Posterior vena cava (tissue), 2 donors: ENCODE measurements at places on chromosomes 6 and 20. TPM values are rescaled to one million over a fixed set of nuclear protein-coding genes. Genes with fewer than 3 reads are reported as not detected.

- DNase-seq: no peak
Measured at GRCh38 chr20:1440024-1440423, 26.6 kb downstream of the NSFL1C start.

GRCh38 chr6:126300126-126300525 is 39.8 kb upstream of the CENPW start:
- no peak for DNase-seq

GRCh38 chr6:53573299-53573698 is 28.4 kb upstream of the GCLC start:
- DNase-seq: no peak

GRCh38 chr6:37435373-37435772 is 2.4 kb downstream of the CMTR1 start:
- no peak for DNase-seq

DNA sequence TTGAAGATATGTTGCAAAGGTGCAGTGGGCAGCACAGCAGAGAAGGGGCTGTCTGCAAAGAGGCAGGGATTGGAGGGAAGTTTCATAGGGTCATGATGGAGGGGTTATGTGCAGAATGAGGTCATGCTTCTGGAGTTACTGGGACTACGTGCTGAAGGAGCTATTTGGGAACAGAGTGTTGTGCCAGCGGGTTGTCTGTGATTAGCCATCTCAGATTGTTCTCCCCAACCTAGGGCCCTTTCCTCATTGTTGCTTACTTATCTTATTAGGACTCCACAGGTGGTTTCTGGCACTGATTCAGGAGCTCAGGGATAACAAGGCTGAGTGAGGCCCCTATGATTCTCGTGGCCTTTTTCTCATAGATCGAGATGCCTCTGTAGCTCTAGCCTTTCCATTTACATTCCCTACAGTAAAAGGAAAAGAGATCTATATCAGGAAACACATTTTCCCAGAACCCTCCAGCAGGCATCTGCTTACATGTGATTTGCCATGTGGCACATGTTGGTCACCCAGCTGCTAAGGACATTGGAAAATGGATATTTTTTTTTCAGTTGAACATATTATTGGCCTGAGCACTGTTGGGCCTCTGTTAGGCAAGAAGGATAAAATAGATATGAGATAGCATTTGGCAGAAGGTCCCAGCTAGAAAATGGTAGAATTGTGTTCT is 429.6 kb upstream of the PLCB4 start:
- DNase-seq: no peak

Gene EEF1E1
- total RNA-seq: 22.3 TPM

DNA sequence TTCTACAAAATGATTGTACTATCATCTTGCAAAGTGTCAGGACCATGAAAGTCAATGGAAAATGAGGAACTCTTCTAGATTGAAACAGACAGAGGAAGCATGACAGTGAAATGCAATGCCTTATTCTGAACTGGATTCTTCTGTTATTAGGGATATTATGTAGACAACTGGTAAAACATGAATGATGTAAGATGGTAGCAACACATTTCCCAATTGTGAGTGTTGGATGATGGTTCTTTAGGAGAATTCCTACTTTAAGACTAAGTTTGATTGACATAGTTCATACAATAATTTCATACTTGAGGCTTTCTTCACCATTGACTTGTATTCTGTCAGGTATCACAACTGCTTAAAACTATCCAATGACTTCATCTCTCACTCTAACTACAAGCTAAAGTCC is 4.5 kb downstream of the UBE3D start:
- DNase-seq: no peak

Gene CRISP3
- 0.19 TPM for total RNA-seq

DNA sequence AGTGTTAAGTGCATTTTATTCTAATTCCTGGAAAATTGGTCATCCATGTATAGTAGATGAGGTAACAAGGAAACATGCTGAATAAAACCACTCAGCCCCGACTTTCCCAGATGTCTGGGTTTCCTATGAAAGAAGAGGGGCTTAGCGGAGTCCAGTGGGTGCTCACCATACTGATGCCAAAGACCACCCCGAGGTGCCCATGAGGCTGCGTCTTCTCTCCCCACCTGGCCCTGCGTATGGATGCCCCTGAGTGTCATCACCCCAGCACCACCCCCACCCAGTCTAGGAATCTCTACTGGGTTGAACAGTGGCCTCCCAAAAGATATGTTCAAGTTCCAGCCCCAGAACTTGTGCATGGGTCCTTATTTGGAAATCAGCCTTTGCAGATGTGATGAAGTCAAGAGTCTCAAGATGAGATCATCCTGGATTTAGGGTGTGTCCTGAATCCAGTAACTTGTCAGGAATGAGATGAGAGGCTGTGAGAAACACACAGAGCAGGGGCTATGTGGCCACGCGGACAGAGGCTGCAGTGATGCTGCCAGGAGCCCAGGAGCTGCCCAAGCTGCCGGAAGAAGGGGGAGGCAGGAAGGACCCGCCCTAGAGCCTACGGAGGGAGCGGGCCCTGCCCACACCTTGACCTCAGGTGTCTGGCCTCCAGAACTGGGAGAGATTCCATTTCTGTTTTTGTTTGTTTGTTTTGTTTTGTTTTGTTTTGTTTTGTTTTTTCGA is 124.6 kb upstream of the CDH4 start:
- no peak for DNase-seq

GRCh38 chr6:157648561-157648960 is 174.5 kb upstream of the SNX9 start:
- no peak for DNase-seq

Gene ULBP2
- total RNA-seq: 0.43 TPM

GRCh38 chr6:33235221-33235634 is 26.9 kb downstream of the RING1 start:
- DNase-seq: no peak
